Large intestine (tissue), 12 donors: ENCODE measurements at places on chromosomes 4 and X. TPM values are rescaled to one million over a fixed set of nuclear protein-coding genes. Genes with fewer than 3 reads are reported as not detected.
A peak's percentile ranks its signal among the peaks of the same experiment; 100 is the strongest.

Gene SLC10A6
- polyA plus RNA-seq: 0.16 TPM

DNA sequence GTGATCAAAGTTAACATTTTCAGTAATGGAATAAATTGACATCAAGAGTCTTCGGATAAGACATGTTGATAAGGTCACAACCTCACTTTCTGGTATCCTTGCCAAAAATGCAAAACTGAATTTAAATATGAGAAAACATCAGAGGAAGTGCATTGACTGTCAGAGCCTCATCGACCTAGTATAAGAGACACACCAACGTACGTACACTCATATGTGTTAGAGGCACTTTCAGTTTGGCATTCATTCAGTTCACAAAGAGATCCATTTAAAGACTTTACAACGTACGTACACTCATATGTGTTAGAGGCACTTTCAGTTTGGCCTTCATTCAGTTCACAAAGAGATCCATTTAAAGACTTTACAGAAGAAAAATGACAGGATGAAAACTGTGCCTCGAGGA, 280.3 kb downstream of the INPP4B start:
- DNase-seq: no peak

DNA sequence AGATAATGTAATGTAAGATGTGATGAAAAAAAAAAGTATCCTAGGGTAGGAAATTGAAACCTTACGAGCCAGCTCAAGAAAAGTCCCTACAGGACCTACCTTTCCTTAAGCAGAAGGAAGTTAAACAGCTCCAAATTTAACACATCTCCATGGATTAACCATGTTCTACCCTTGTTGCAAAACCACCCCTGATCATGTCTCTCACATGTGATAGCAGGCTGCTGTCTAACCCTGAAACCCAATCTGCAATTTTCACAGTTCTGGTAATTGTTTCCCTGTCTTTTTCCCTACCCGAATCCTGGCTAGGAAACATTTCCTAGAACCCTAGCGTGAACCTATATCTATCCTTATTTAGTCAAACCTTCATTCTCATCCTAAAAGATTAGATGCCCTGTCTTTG, 198.9 kb downstream of the SPOCK3 start:
- no peak for DNase-seq

- DNase-seq: no peak
These were observed 14.1 kb downstream of the XIAP start for GRCh38 chrX:123873956-123874355.

DNA sequence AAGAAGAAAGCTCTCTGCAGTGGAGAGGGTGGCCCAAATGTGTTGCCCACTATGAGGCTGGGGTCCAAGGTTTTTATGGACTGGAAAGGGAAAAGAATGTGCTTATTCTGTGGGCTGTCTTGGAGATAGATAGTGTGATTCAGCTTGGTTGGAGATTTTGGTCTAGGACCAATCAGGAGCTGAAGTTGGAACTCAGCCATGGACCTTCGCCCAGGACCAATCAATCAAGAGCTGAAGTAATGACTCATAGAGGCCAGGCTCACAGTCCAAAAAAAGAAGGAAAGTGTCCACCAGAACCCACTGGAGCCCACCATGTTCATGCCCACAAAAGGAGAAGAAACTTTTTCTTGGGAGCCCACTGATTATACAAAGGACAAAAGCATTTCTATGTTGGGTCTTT, 369.5 kb downstream of the UBE2NL start:
- no peak for DNase-seq

Gene VEGFC
- 6.6 TPM for polyA plus RNA-seq

GRCh38 chr4:146511381-146511780, 10.4 kb downstream of the SLC10A7 start:
- DNase-seq: no peak

Gene SUPT20HL1
- polyA plus RNA-seq: 0.10 TPM

- DNase-seq: peak; percentile 22
These were observed 112.8 kb upstream of the ATXN3L start for GRCh38 chrX:13432414-13433297.

GRCh38 chr4:101140228-101140627, 207.1 kb downstream of the PPP3CA start:
- no peak for DNase-seq

DNA sequence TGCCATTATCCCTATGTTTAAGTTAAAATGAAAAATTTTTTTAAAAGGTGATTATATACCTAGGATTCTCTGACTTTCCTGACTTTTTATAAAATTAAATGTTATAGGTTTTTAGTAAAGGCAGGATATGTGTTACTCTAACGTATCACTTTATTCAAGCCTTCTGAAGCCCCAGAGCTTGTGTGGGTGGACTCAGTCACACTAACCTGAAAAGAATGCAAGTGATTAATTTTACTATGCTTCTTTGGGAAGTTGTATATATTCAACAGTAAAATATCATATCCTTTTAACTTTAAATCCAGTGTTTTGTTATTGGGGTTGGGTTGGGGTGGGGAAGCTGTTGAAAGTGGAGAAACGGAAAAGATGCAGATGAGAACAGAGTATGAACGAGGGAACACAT, 22.8 kb downstream of the PDLIM3 start:
- DNase-seq: no peak

- peak; percentile 40 for DNase-seq
These were observed at the start of gene USP11 for GRCh38 chrX:47232803-47233332. TSS of gene USP11 (plus strand) at chrX:47233009. CDS start at chrX:47233044, 35 bp downstream.

Gene SSX2B
- polyA plus RNA-seq: not detected

DNA sequence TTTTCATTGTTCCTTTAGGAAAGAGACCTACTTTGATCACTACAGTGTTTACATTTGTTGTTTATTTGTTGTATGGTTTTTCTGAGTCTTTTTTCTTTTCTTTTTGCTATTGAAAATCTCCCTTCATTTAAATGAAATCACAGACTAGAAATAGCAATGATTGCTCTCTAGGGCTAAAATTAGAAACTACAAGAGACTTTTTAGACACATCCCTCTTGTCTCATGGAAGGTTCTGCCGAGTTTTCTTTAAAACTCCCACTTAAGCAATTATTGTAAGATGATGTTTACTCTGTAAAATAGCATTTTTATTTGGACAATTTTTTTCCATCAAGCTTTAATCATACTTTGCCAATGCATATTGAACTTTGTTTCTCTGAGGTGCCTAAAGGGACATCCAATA, 136.6 kb downstream of the PALLD start:
- DNase-seq: no peak

DNA sequence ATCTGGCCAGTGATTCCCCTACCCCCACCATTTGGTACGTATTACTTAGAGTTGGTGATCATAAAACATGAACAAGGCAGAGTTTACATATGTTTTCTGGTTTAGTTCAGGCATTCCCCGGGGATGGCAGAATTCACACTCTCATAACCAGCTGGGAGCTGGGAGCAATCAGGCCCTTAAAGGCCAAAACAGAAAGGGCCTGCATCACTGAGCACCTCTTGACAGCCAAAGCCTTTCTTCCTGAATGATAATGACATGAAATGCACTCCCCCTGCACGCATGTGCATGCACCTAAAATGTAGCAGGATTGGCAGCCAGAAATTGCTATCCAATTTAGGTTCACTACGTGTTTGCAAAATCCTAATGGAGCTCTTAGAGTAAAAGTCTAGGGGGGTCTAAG, 235.4 kb downstream of the GPC3 start:
- no peak for DNase-seq

DNA sequence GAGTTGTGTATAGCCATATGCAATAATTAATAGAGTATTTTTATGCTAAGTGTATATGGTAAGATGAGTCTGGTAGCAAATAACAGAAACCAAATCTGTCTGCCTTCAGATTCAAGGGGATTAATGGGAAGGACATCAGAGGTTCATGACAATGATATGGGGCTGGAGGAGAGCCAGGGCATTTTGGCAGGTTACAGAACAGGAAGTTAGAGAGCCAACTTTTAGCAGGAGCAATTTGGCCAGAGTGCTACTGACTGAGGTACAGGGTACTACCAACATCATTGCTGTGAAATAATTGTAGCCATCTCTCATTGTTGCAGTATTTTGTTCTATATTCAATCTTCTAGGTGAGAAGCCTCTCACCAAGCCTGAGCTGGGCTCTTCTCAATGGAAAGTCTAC, 210.9 kb upstream of the FAM47A start:
- DNase-seq: no peak

DNA sequence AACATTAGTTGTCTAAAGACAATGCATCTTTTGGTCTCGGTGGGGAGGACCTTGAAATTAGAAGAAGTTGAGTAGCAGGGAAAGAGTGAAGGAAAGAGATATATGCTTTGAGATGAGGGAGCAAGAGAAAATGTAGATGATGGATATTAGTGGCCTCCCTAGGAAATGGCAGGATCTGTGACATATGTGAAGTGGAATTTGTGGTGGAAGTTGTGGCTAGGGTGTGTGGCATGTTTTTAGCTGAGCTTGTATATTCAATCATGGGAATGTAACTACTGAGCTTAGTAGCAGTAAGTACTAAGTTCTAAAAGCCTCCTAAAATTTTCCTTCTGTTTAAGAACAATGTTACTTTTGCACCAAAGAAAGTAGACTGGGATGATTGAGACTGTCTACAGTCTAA, 382.8 kb upstream of the CTSO start:
- DNase-seq: no peak

GRCh38 chr4:52477191-52477780, 181.8 kb downstream of the USP46 start:
- DNase-seq: no peak

- DNase-seq: no peak
These were observed 4.6 kb downstream of the HCFC1 start for GRCh38 chrX:153966841-153967535.

GRCh38 chr4:113711883-113712662, 49.5 kb downstream of the CAMK2D start:
- no peak for DNase-seq

GRCh38 chr4:184395971-184396391, 78.4 kb downstream of the IRF2 start:
- DNase-seq: no peak

Gene UBE2D3
- polyA plus RNA-seq: 281 TPM

- DNase-seq: no peak
These were observed 11.3 kb upstream of the AREG start for GRCh38 chr4:74433541-74434172.

Gene DMP1
- polyA plus RNA-seq: not detected

DNA sequence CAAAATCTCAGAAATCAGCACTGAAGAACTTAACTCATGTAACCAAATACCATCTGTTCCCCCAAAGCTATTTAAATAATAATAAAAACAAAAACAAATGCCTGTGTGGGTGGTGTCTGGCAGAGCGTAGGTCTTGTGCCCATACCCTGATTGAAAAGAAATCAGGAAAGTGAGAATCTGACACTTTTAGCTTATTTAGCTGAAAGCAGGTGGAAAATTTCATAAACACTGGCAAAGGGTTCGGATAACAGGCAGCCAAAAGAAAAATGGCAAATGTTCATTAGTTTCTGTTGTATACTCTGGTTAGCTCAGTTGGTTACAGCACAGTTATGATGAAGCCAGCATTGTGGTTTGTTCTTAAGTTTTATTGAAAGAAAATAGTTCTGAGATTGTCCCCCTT, 48.3 kb downstream of the REPS2 start:
- DNase-seq: no peak

GRCh38 chrX:24168807-24169206, 19.3 kb downstream of the ZFX start:
- no peak for DNase-seq

Gene STATH
- not detected for polyA plus RNA-seq

DNA sequence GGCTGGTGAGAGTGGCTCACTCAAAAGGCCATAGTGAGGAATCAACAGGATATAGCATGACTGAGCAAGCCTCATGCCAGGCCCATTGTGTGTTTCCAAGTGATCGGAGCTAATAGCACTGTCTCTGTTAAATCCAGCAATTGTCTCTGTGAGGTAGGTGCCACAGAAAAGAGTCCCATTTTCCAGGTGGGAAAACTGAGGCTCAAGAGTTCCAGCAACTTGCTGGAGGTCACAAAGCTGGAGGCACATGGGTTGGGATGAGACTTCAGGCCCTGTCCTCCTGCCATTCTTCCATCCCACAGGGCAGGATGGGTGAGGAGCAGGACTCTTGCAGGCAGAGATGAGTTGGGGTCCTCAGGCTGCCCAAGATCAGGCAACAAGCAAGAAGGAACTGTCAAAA, 1.1 kb upstream of the CYTL1 start:
- DNase-seq: no peak

Gene SYNPO2
- polyA plus RNA-seq: 81.2 TPM

GRCh38 chr4:153018684-153019083, 82.6 kb downstream of the FHDC1 start:
- DNase-seq: no peak

DNA sequence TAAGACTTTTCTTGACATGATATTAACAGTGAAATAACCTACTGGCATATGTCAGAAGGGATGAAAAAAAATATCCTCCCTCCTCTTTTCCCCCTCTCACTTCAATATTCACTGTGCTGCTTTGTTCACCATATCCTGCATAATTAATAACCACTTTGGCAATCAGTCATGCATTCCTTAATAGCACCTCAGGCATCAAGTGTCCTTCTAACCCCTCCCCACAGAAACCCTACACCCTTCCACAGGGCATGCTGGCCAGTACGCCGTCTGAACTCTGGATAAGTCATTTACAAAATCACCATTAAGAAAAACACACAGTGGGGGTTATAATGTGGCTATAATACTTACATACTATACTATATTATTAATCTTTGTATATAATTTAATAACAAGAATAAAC, 165.9 kb downstream of the PDGFC start:
- no peak for DNase-seq

- DNase-seq: peak; percentile 65
These were observed 37.7 kb downstream of the SLC25A5 start for GRCh38 chrX:119505945-119506344.

GRCh38 chr4:5883916-5884315, 9.0 kb downstream of the CRMP1 start:
- DNase-seq: no peak

DNA sequence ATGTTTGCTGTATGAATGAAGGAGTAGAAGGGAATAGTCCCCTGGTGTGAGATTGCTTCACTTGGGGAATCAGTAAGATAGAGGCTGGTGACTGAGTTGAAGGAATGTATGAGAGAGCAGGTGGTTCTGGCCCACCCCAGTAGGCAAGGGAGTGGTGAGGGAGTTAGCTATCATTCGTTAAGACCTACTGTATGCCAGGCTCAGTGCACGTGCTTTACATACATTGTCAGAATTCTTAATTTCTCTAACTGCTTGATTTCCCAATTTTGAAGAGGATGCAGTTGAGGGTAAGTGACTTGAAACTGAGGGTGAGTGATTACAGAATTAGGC, 700 bp downstream of the VMA21 start:
- no peak for DNase-seq

Gene CFAP99
- 0.09 TPM for polyA plus RNA-seq

DNA sequence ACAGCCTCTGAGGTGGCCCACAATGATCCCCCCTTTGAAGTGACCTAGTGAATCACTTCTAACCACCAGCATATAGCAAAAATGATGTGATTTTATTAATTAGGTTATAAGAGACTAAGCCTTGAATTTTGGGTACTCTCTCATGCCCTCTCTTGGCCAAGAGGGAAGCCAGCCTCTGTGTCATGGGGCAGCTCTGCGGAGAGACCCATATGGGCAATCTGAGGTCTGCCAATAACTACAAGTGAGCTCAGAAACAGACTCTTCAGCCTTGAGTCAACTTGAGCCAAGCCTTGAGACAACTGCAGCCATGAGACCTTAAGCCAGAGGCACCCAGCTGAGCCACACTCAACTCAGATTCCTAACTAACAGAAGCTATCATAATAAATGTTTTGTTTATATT, 45.7 kb downstream of the MANBA start:
- DNase-seq: no peak
